ENCODE measurements at places on chromosomes 7 and 10.

GRCh38 chr7:6232534-6232933 is 39.9 kb downstream of the CYTH3 start:
- no peak for DNase-seq

GRCh38 chr7:33369888-33370287 is 240.5 kb downstream of the BBS9 start:
- no peak for DNase-seq

DNA sequence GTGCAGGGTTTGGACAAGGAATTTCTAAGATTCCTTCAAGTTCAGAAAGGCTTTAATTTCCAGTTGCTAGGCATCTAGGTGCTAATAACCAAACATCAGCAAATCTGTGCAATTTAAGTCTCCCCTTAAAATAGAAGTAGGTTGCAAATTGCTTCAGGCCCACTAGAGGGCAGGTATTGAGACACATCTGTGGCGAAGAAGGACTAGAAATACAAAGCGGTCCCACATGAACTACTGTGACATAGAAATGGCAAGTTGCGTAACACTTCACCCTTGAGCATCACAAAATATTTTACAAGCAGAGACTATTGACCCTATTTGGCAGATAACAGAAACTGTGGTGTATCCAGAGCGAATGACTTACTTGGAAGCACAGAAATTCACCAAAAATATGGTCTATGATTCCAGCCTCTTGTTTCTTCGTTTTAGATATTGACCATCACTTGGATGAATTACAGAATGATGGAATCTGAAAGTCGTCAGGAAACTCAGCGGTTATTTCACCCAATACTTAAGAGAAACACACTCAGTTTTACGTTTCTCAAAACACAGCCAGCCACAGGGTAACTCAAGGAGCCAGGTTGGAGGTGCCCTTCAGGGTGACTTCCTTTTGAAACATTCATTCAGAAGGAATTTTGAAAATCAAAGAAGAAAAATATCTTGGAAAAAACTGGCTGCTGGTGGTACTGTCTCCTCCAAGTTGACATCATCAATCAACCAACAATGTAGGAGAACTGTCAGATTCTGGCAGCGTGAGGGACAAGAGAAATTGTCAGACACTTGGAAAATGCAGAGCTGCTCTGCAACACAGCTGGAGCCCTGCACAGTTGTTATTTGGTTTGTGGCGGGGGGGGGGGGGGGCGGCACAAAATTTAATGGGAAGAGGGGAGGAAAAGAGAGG is 256.3 kb upstream of the MINDY3 start:
- DNase-seq = no peak

DNA sequence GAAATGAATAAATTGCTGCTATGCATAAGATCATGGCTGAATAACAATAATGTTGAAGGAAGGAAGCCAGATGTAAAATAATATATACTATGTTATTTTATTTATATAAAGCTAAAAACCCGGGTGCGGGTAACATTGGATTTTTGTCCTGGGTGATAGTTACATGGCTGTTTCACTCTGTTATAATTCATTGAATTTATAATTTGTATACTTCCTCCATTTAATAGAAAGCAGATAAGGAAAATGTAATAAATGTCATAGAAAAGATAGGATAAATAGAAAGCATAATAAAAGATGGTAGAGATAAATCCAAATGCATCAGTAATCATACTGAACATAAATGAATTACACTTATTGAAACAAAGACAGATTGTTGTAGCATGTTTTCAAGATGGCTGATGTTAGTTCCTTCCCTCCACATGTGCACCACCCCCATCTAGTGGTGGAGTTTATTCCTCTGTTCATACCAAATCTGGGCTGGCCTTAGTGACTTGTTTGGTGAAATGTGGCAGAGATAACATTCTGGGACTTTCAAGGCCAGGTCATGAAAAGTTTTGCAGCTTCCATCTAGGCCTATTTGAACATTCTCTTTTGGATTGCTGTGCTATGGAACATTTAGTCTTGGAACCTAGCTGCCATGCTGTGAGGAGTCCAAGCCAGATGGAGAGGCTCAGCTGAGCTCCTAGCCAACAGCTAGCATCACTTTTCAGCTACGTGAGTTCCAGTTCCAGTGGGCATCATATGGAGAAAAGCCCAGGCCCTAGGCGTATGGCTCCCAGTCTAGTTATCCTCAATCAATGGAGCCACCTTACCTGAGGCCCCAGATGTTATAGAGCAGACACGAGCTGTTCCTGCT is 46.9 kb downstream of the AHCYL2 start:
- no peak for DNase-seq

DNA sequence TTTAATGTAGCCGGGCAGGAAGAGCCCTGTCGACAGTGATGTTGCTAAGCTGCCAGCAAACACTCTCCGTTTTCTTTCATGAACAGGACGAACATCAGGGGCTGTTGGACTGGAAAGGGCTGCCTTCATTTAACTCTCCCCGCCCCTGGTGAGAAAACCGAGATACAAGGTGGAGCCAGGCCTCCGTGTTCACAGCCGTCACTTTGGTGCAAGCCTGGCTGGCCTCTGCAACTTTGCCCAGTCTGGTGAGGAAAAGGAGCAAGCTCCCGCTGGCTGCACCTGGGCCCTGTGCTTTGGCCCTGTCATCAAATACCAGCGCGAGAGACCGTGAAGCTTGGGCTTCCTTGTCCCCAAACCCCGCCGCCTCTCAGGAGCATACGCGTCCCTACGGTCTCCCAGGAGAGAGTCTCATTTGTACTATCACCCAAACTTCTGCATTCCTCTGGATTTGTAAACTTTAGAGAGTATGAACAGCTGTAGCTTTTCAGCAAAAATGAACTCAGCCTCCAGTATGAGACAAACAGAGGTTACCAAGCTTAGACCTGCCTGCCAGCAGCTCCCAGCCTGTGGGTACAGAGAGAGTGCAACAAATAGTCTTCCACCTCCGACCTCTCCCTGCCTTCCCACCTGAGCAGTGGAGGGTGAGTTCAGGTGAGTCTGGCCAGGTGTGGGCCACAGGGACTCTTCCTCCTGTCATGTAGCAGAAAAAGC is 445.3 kb upstream of the MGMT start:
- peak; percentile 78 for DNase-seq

DNA sequence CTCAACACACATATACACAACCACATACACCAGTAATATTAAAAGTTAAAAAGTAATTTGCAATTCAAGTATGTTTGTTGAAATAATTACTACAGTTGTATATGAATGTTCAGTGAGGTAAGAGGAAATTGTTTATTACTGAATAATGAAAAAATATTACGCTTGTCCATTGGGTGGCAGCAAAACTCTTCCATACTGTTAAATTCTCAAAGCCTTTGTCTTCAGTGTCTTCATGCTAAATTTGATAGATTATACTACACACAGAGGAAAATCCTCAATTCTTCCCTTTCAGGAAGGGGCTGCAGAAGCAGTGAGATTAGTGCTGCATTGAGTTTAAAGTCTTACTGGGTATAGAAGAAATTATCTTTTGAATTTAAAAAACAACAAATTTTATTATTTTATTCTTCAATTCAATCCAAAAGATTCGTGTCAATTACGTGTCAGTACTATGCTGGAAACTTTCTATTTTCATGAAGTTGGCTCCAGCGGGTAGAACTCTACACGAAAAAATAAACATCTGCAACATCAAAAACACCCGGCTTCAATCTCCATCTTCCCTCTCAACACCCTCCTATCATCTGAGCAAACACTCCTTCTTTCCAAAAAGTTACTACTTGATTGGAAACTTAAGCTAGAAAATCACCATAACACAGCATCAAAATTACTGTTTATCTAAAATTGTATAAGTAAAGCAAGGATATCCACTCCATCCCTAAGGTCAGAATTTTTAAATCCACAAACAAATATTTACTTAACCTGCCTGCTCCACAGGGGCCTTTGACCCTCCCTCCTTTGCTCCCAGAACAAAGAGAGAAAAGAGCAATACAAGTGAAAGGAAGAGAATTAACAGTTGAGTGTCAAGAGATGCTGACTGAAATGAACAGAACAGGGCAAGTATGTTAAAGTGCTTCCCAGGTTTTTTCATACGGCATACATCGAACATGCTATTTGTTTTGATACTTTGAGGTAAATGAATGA is 37.0 kb upstream of the TES start:
- DNase-seq = no peak

- DNase-seq = no peak
These were observed 32.5 kb upstream of the TNS3 start for GRCh38 chr7:47614450-47614849.

- no peak for DNase-seq
These were observed 60.7 kb downstream of the NKX6-2 start for GRCh38 chr10:132725202-132725601.

DNA sequence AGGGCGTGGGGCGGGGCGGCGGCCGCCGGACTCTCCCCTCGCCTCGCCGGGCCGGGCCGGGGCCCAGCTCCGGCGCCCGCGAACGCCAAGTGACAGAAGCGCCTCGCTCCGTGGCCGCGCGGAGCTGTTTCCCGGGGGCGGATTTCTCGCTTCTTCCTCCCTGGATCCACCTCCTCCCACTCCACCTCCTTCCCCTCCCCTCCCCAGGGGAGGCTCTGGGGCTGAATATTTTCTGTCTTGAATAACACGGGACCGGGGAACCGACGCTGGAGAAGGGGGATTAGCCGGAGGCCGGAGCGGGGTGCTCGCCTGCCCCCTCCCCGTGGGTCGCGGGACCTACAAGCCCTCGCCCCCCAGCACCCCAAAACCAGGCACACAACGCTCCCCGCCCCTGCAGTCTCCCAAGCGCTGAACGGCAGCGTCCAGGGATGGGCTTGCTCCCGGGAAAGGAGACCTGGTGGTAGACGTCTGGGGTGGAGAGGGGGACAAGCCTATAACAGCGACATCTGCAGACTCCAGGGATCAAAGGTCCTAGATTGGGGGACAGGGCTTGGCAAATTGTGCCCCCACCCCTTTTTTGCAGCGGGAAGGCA is at the start of gene ARHGAP21:
ARHGAP21 (minus strand) TSS at position 100 of the 593 bp plus-strand sequence. CDS start 1,988 bp downstream, outside the sequence.
- DNase-seq = peak; percentile 82

- no peak for DNase-seq
These were observed 68.5 kb downstream of the AGK start for GRCh38 chr7:141619745-141620144.

GRCh38 chr7:4029941-4030340 is 652.2 kb upstream of the FOXK1 start:
- DNase-seq = no peak

GRCh38 chr7:3722396-3722922 is 421.4 kb downstream of the SDK1 start:
- peak; percentile 37 for DNase-seq

GRCh38 chr10:44984671-44985101 is 6.1 kb upstream of the DEPP1 start:
- DNase-seq = no peak

DNA sequence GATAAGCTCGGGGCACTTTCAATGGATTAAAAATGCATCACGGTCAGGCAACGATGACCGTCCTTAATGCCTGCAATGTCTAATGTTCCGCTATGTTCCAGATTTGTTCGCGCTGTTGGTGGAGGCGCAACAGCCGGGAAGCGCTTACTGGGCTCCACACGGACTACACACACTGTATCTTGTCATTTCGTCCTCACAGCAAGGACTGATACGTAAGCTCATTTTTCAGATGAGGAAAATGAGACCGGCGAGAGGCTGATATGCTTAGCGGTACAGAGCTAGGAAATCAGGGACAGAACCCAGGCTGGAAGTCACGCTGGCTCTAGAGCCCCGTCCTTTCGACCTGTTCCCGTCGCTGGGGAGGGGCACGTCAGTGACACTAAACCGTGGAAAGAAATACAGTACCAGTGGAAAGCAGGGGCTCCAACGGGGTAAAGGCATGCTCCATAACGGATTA is 670 bp downstream of the TPK1 start:
- DNase-seq = no peak

GRCh38 chr7:106110238-106110560 is 1.9 kb downstream of the SYPL1 start:
- DNase-seq = no peak

- no peak for DNase-seq
These were observed 59.6 kb downstream of the PKD1L1 start for GRCh38 chr7:47888371-47889265.

Measured in right kidney (tissue), 9 donors.